ENCODE measurements at places on chromosomes 4 and X.

DNA sequence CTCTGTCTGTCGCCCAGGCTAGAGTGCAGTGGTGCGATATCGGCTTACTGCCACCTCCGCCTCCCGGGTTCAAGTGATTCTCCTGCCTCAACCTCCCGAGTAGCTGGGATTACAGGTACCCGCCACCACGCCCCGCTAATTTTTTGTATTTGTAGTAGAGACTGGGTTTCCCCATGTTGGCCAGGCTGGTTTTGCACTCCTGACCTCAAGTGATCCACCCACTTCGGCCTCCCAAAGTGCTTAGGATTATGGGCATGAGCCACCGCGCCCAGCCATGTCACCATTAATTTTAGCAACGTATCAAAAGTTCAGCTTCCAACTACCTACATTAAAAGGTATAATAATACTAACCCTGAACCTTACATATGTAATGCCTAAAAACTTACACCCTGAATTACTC is 940 bp upstream of the UTP3 start:
- DNase-seq, result no peak

DNA sequence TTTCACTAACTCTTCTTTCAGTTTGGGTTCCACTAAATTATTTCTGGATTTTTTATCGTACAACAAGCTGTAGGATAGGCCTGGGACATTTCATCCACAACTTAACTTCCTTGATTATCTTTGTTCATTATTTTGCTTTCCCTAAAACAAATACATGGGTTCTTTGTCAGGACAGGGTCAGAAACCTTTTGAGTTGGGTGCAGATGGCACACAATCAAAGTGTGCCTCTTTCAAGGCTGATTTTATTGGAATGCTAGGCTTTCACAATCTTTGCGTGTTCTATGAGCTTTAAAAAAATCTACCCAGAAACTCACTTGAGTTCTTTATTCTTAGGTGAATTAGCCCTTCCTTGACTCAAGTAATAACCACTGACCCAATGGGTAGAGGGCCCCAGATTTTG is 348.4 kb downstream of the FAM47B start:
- DNase-seq, result no peak

DNA sequence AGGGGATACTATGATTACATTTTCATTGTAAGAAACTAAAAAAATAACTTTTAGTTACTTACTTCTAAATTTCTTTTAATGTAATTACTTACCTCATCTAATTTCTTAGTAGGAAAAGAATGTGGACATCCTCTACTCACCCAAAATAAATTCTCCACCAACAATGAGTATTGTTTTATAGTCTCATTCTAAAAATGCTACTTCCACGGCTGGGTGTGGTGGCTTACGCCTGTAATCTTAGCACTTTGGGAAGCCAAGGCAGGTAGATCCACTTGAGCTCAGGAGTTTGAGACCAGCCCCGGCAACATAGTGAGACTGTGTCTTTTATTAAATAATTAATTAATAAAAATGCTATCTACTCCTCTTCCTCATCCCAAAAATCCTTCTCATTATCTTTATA is 99.8 kb downstream of the PPA2 start:
- no peak for DNase-seq

DNA sequence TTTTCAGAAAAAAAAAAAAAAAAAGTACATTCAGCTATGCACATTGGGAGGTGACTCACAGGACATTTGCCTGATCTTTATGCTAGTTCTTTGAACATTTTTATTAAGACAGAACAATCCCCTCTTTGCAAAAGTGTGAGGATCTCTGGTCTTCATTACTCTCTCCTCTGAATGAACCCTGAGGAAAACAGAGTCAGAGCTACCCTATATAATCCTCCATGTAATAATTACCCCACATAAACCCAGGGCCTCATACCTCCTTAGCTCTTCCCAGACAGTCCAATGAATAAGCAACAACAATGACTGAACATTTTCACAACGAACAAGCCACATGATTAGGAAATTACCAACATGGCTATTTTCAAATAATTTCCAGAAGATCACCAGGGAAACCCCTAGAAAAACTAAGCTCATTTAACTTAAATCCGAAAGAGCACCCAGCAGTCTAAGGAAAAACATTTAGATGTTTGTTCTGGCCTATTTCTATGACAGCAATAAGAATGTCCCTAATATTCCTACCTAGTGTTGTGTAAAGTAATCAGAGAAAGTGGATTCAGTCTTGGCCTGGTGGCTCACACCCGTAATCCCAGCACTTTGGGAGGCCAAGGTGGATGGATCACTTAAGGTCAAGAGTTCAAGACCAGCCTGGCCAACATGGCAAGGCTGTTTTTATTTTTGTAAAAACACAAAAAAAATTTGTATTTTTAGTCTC is 37.8 kb downstream of the TBC1D9 start:
- peak; percentile 84 for DNase-seq

- DNase-seq, result no peak
These were observed 22.3 kb downstream of the UBA6 start for GRCh38 chr4:67678612-67679011.

DNA sequence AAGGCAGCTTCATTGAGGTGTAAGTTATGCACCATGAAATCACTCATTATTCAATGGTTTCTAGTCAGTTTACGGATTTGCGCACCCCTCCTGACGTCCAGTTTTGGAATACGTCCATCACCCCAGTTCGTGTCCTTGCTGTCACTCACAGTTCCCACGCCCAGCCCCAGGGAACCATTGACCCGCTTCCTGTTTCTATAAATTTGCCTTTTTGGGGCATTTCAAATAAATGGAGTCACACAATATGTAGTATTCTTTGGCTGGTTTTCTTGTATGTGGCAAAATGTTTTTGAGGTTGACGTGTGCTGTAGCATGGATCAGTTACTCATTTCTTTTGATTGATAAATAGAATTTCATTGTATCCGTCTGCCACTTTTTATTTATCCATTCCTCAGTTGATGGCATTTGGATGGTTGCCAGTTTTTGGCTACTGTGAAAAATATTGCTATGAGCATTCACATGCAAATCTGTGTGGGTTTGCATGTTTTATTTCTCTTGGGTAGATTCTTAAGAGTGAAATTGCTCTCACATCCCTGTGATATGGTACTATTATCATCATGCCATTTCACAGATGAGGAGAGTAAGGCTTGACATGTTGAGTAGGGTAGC is 18.4 kb upstream of the SORCS2 start:
- DNase-seq, result no peak

- no peak for DNase-seq
These were observed 204.7 kb upstream of the GABRA2 start for GRCh38 chr4:46594661-46595060.

DNA sequence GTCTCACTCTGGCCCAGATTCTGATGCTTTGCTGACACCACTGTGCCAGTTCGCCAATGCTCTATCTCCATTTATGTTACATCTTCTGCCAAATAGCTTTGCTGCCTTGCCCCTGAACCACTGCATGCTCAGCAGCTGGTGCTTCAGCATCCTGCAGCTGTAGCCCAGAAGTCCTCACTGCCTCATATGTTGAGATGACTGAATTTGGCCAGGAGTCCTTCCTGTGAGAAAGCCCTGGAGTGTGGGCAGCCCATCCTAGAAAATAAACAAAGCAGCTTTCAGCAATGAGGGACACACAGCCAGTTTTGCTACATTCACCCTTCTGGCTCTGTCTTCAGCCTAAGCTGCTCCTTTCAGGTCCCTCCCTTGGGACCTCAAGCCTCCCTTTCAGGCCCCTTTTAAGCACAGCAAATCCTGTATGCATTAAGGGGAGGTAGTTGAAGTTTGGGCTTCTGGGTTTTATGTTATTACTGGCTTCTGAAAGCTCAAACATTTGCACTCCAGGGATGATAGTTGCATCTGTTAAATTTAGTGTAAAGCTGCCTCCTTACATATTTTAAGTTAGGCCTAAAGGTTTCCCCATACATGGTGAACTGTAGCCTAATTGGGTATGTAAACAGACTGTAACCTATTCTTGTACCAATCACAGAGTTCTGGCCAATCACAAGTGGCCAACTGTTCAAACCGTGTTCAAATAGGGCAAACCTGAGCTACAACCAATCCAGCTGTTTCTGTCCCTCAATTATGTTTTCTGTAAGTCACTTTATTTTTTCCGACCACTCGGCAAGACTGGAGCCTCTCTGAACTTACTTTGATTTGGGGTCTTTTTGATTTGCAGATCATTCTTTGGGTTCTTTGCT is 2.1 kb upstream of the TMEM165 start:
- DNase-seq, result no peak

DNA sequence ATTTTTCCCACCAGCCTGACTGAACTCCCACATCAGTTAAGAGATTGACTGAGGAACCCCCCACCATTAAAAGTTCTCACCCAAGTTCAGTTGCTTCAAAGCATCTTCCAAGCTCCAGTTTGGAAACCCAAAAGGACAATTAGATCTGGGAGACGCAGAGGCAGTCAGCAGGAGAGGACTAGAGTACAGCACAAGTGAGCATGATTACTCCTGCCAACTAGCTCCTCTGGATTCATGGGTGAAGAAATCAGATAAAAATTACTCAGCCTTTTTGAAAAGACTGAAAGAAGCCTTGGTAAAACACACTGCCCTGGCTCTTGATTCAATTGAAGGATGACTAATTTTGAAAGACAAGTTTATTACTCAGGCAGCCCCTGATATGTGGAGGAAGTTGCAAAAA is 297.5 kb downstream of the ADAM29 start:
- no peak for DNase-seq

- no peak for DNase-seq
These were observed 594.7 kb downstream of the RAPGEF2 start for GRCh38 chr4:159697322-159698283.

DNA sequence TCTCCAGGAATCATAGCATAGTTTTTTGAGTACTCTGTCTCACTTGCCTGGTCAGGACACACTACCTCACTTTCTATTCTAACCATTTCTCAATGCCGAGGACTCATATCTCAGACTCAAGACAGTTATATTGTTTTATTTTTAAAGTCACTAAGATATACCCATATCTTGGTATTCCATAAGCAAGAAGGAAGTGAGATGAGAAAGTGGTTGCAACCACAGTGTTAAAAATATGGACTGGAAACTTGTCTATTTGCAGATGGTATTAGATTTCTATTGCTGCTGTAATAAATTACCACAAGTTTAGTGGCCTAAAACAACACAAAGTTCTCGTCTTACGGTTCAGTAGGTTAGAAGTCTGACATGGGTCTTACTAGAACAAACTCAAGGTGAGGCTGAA is 344.8 kb upstream of the MAGEB2 start:
- DNase-seq, result no peak

DNA sequence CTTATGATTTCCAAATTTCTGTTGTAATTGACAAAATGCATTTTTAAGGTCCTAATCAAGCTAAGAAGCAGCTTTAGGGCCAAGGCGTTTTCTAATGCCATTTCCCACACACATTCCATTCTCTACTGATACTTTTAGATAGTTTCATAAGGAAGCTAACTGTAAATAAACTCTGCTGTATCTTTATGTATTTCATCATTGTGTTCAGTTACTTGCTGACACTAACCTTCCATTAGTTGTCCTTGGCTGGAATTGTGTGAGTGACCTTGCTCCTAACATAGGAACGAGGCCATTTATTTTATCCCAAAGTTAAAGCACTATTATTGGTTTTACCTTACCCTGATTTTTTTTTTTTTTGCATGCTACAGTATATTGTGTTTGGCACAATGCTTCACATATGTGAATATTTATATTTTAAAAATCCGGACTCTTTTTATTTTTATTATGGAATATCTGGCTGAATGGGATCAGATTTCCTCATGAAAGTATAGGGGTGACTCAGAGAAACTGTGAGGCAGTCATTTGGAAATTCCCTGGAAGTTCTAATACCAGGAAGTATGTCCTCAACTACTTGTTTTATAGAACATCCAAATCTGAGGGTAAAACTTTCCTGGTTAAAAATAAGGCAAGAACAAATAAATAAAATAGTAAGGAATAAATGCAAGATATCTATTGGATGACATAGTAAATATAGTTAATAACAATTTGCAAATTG is 62.7 kb upstream of the SORBS2 start:
- DNase-seq, result peak; percentile 80

DNA sequence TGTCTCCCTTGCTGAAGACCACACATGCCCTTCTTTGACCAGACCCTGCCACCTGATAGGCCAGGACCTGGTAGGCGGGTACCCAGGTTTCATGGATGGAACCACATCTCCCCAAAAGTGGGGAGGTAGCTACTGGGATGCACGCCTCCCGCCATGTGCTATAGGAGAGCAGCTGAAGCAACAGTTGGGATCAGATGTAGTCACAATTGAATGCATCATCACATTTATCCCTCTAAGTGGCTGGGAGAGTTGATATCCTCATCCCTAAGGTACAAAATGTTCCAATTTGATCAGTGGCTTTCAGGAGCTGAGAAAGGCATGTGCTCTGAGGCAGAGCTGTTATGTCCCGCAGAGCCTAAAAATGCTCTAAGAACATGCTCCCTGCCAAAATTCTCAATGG is 54.0 kb upstream of the MTM1 start:
- no peak for DNase-seq

DNA sequence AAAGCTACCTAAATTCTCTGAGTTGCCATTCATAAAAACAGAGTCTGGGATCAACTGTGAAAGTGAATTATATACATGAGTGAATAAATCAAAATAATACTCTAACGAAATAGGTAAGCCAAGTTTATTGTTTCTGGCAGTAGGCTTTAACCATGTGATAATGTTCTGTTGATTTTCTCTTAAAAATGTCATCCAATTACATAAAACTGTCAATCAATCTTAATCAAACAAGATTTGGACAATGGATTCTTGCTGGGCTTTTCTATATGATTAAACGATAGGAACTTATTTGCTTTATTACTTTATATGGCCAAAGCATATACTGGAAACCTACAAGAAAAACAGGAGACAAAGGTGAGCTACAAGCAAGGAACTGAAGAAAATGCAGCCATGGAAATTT is 148.8 kb downstream of the INPP4B start:
- no peak for DNase-seq

DNA sequence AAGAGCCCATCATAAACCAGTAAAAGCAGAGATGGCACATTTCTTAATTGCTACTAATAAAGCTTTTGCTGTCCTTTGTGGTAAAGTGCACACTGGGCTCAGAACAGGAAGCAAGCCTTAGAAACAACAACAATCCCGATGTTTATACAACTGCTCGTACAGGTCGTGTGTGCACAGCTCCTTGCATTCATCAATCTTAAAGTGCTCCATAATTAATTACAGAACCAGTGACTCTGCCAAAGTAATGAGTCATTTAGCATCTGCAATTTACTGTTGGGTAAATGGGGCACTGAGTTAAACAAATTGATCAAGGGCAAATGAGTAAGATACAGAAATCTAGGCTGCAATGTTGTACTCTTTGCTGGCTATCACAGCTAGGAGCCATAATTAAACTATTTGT is 61.3 kb upstream of the TXK start:
- DNase-seq, result peak; percentile 72
